HCT116 (cell line): ENCODE measurements at places on chromosomes 12 and 14.

- DNase-seq, result no peak
Observed at GRCh38 chr12:49933796-49934195, 16.7 kb upstream of the AQP2 start.

GRCh38 chr14:87465770-87466169 is 527.2 kb downstream of the GALC start:
- no peak for DNase-seq

GRCh38 chr14:68473794-68474193 is 319.1 kb downstream of the ZFP36L1 start:
- no peak for DNase-seq

DNA sequence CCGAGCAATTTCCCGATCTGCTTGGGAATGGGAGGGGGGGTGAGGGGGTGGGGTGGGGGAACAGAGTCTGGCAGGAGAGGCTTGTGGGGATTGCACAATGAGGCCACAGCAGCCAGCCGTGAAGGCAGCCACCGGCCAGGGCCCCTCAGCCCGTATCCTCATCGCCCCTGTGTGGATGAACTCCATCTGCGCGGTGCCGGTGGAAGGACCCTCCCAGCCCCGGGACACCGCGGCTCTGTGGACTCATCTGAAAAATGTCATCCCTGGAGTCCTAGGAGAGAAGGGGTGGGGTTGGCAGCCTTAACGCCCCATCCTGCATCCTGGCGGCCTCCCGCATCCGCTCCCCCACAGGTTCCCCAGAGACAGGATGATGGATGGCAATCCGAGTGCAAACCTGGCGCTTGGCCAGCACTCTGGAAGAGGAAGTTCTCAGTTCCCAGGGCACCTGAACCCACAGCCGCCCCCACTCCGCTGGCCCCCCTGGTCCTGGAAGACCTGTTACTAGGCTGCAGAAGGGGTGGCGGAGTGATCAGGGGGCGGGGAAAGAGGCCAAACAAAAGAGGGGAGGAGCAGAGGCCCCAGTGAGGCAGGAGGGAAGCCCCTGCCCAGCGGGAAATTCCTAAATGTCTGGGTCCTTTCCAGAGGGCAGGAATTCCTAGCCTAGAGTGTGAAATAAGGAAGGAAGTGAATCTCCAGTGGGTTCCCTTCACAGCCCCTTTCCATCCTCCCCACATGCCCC is 1.2 kb upstream of the TNFAIP2 start:
- no peak for DNase-seq

- no peak for DNase-seq
Observed at GRCh38 chr12:132579744-132580143, 30.6 kb downstream of the LRCOL1 start.
